ENCODE measurements at places on chromosomes 3 and 15.

GRCh38 chr15:23467110-23467600, 20.1 kb upstream of the GOLGA6L2 start:
- DNase-seq = no peak

- DNase-seq = no peak
These were observed 95.5 kb downstream of the DPH6 start for GRCh38 chr15:35450492-35450891.

DNA sequence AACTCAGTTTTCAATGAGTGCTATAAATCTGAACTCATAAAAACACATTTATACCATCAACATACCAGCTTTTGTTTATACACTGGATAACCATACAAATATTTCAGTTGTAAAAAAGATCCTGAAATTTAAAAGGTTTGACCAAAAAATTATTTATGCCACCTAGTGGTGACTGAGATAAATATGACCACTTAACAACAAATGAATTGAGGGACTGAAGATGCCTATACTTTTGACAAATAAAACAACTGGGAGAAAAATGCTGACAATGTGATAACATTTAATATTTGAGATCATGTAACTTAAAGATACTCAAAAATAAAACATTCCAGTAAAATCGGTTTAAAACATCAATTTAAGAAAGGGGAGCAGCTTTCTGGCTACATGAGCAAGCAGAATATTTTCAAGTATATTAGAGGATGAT, 30.4 kb downstream of the ATG3 start:
- no peak for DNase-seq

- DNase-seq = no peak
These were observed 626.1 kb downstream of the MCTP2 start for GRCh38 chr15:94857466-94857865.

DNA sequence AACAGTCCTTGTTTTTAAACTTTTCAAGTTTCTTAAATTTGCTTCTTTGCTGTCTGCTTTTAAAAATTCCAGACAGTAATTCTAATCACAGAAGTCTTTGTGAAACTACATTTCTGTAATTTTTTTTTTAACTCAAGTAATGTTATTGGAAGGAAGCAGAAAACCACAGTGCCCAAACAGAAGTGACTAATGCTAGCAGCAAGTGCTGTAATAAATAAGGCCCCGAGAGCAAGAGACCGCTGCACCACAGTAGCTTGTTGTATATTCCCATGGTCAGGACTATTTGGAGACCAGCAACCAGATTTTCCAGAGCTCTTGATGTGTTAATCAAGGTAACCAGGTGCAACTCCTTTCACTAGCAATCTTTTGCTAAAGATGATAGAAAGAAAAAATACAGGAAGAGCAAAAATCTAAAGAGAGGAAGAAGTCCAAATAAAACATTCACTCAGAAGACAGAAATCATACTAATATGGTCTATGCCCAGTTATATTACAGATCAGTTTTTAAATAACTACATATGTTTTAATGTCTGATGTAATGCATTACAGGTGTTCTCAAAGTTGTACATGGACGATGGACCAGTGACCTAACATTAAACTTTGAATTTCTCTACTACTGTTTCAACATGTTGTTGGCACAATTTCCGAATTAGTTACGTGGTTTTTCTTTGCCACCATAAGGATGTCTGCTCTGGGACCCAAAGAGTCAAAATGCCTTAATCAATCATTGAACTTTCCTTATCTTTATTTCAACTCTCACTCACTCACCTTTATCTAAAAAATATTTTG, 36.4 kb downstream of the WWTR1 start:
- DNase-seq = no peak

- no peak for DNase-seq
These were observed 17.5 kb upstream of the MYO5A start for GRCh38 chr15:52546031-52546751.

- DNase-seq = no peak
These were observed 357.6 kb upstream of the CFAP20DC start for GRCh38 chr3:59407425-59407824.

GRCh38 chr3:182889948-182890629, 90.2 kb downstream of the DCUN1D1 start:
- DNase-seq = no peak

DNA sequence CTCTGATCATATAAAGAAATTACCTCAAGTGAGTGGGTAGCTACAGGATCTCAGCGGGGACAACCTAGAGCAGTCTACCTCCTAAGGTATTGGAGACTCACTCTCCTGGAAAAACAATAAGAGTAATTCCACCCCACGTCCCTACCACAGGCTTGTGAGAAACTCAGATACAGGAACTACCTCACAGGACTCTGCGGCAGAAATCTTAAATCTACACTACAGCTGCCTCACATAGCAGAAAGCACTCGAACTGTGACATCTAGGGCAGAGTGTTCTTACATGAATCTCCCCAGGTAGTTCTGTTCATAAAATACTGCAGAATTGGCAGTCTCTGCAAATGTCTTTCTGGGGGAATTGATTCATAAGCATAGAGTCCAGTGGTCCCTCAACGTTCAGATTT, 382.9 kb upstream of the IL12A start:
- DNase-seq = no peak

DNA sequence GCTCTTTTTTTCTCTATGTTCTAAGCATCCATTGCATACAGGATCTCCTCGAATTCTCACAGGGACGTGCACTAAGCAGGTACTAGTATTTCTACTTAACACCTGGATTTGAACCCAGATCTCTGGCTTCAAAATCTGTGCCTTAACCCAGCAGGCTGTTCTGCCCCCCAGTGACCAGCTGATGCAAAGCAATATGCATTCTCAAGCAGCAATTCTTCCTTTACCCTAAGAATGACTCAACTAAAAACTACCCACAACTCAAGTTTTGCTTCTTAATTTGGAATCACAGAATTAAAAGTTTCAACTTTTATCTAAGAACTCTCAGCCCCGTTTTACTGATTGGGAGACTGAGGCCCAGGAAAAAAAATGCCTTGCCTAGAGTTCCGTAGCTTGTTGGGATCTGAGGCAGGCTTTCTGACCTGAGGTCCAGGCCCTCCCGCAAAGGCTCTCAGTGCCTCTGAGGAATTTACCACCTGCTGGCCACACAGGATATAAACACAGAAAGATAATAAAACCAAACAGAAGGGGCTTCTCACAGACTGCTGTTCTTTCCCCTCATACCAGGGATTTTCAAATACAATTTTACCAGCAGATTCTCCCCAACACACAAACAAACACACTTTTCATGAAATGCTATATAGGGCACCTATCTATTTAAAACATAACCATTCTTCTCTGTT, 115.4 kb upstream of the RAD18 start:
- DNase-seq = no peak

- DNase-seq = no peak
These were observed 16.9 kb upstream of the CSPG4 start for GRCh38 chr15:75729326-75730069.

Measured in activated T-cell treated with anti-CD3 and anti-CD28 coated beads, Interleukin-2, amount 50 U/mL, for 1 hour (primary cell).